ENCODE measurements at places on chromosomes 16 and 17. TPM values are rescaled to one million over a fixed set of nuclear protein-coding genes. Genes with fewer than 3 reads are reported as not detected.

The CHCT1 gene
- not detected for total RNA-seq

The XAF1 gene
- 80.7 TPM for total RNA-seq

The C17orf78 gene
- not detected for total RNA-seq

The CEMP1 gene
- total RNA-seq = not detected

Data from naive thymus-derived CD4-positive, alpha-beta T cell (primary cell).